Stimulated activated CD8-positive, alpha-beta memory T cell treated with anti-CD3 and anti-CD28 coated beads, Interleukin-7, amount 100 ng/mL, for 4 hours (primary cell): ENCODE measurements at places on chromosomes 1 and 21.

- no peak for DNase-seq
Measured at GRCh38 chr1:34156739-34157138, 8.3 kb downstream of the CSMD2 start.

DNA sequence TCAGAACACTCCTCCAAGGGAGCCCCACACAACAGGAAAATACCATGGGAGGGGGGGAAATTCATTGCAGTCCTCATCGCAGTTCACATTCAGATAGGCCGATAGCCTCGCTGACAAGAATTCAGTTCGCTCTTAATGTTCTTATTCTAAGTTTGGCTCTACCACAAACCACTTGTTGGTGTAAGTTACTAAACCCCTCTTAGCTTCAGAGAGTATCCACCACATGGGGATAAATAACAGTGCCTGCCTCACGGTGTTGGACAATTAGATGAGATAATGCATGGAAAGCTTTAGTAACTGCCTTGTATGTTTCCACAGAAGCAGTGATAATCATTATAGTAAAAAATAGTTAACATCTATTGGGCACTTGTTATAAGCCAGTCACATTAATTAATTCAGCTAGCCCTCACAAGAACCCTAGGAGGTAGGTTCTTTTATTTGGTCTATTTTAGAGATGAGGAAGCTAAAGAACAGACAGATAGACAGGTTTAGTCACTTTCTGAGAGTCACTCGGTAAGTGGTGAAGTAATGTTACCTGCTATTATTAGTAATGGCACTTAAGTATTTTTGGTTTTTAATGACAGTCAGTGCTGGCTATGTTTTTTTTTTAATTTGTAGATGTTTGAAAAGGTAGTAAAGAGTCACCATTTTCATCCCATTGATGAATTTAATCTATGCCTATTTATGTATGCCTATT lies 10.1 kb downstream of the VAV3 start:
- no peak for DNase-seq

DNA sequence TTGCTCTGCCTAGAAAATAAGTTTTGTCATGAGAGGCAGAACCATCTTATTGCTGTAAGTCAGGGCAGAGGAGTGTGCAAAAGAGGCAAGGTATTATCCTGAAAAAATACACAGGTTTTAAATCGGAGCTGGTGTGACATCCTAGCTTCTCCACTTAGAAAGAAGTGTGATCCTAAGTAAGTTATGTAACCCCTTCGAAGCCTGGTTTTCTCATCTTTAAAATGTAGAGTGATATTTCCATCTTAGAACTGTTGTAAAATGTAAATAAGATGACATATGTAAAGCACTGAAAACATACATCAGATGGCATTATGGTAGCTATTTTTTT lies 65.1 kb downstream of the IER5 start:
- DNase-seq = no peak

DNA sequence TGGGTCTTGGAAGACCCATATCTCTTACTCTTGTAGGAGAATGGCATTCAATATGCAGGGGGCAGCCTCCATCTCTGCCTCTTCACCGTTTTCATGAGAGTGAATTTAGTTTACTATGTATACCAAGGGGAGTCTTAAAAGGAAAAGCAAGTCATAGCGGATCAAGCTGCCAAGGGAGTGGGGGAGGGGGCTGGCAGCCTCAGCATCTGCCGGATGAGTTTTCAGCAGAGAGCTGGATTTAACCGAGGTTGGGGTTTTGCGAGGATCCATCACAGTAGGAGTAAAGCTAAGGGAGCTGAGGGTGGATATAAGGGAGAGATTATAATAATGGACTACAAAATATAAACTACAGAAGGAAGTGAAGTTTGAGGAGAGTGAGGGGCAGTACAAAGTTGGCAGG lies 9.9 kb downstream of the CD160 start:
- no peak for DNase-seq

GRCh38 chr1:111192074-111192473 lies 8.4 kb downstream of the DENND2D start:
- DNase-seq = no peak

- no peak for DNase-seq
Measured at GRCh38 chr1:83418558-83418957, 580.4 kb downstream of the TTLL7 start.

- no peak for DNase-seq
Measured at GRCh38 chr1:62335656-62336055, 16.4 kb upstream of the KANK4 start.

DNA sequence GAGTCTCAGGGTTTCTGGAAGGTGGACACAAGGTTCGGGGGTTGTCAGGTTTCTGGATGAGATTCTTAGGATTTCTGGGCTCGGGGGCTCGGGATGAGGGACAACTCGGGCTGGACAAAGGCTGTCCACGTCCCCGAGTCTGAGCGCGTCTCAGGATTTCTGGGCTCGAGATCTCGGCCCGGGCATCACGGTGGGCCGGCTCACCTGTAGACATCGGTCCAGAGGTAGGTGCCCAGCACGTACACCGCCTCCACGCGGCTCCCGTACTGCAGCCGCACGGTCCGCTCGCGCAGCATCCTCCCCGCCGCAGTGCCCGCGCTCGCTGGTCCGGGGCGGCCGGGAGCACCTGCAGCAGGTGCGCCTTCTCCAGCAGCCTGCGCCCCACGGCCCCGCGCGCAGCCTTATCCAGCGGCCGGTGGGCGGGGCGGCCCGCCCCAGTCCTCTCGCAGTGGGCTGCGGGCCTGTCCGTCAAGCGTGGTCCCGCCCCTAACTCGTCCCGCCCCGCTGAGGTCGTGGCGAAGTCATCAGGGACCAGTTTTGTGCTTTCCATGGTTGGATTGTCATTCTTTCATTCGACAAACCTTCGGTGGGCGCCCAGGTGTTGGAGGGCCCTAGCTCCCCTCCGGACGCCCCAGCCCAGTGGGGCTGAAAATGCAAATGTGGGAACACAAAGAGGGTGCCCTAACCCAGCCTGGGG lies at the start of gene PADI2:
TSS of gene PADI2 (minus strand) at position 376 of the 697 bp plus-strand sequence. CDS start at position 296, 80 bp downstream.
- DNase-seq = peak; percentile 26

DNA sequence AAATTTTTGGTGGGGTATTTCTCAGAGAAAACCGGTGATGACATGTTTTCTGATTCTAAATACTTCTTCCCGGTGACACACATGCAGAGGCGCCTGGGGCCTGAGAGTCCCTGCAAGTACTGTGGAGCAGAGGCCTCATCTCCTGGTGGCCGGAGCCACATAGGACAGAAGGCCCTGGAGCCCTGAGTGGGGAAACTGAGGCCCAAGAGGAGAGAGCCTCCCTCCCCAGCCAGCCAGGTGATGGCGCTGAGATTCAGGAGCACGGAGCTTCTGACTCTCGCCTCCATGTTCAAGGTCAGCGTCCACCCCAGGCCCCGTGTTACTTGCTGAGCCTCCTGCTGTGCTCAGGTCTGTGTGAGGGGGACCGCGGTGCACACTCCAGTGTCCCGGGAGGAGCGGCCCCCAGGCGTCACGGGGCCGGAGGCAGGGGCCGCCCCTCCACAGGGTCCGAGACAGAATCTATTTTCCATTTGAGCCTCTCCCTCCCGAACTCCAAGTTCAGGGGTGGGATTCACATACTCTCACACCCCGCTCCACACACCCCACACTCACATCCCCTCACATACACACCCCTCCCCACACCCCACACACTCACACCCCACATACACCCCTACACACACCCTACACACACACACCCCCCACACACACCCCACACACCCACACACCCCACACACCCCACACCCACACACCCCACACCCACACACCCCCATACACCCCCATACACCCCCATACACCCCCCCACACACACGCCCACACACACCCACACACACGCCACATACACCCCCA lies 43.8 kb downstream of the SLX9 start:
- no peak for DNase-seq

- DNase-seq = no peak
Measured at GRCh38 chr1:230816018-230816417, 52.3 kb downstream of the C1orf198 start.

GRCh38 chr1:33441088-33441745 lies 10.3 kb upstream of the PHC2 start:
- DNase-seq = no peak

DNA sequence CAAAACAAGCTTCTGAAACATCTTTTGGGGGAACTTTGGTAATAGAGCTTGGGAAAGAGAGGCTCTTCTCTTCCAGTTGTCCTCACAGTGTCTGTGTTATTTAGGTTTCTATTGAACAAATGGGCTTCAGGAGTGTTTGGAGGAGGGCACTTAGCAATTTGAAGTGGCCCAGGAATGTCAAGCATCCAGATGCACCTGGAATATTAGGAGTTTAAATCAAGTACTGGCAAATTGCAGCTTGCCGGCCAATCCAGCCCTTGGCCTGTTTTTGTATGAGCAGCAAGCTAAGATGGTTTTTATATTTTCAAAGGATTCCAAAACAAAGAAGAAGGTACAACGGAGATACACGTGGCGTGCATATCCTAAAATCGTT lies 94.7 kb downstream of the CCDC185 start:
- no peak for DNase-seq

DNA sequence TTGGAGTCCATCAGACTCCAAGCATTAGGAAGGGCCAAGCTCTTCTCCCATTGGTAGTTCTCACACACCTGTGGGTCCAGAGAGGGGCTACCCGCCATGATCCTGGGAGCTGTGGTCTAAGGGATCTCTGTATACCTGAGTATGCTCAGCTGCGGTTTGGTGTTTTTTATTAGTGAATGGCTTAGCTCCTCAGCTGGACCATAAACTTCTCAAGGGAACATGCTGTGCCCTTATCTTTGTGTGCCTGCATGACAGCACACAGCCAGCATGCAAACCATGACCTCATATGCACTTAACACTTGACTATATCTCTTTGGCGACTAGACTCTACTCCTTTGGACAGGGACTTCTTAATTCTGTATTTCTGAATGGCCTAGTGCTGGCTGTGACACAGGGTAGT lies 94.5 kb downstream of the CD58 start:
- DNase-seq = no peak

DNA sequence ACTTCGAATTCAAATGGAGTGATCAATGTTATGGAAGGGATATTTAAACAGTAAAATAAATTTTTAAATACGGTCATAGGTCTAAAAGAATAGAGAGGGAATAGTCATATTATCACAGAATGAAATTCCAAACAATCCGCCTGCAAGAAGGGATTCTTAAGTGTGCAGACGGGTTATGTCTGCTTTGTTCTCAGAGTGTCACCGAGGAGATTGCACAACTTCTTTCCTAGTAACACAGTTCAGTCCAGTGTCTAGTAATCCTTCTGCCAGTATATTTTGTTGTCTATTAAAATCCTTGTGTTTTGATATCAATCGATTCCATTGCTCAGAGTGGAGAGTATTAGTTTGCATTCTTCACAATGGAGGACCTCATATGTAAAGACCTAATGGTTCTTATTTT lies 48.4 kb downstream of the LRRC53 start:
- no peak for DNase-seq

DNA sequence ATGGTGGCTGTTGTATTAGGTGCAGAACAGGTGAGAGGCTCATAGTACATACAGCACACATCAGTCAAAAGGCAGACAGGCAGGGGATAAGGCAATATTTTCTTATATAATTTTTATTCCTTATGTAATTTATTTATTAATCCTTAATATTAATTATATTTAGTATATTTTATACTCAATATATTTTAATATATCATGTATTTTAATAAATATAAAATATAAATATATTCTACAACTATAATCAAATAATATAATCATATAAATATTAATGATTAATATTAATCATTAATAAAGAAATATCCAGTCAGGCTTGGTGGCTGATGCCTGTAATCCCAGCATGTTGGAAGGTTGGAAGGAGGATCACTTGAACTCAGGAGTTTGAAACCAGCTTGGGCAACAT lies 17.7 kb upstream of the ACBD3 start:
- DNase-seq = no peak

GRCh38 chr1:235409042-235409820 lies 42.0 kb downstream of the TBCE start:
- no peak for DNase-seq

GRCh38 chr1:20574686-20575540 lies 14.0 kb upstream of the CDA start:
- peak; percentile 32 for DNase-seq

GRCh38 chr1:232517204-232517603 lies 112.7 kb downstream of the SIPA1L2 start:
- DNase-seq = no peak

- no peak for DNase-seq
Measured at GRCh38 chr1:196372896-196373536, 235.2 kb downstream of the KCNT2 start.

- no peak for DNase-seq
Measured at GRCh38 chr1:217564833-217565232, 66.1 kb downstream of the GPATCH2 start.

- DNase-seq = no peak
Measured at GRCh38 chr1:177959811-177960515, 9.9 kb downstream of the SEC16B start.

- no peak for DNase-seq
Measured at GRCh38 chr21:15219039-15219438, 154.2 kb upstream of the NRIP1 start.

DNA sequence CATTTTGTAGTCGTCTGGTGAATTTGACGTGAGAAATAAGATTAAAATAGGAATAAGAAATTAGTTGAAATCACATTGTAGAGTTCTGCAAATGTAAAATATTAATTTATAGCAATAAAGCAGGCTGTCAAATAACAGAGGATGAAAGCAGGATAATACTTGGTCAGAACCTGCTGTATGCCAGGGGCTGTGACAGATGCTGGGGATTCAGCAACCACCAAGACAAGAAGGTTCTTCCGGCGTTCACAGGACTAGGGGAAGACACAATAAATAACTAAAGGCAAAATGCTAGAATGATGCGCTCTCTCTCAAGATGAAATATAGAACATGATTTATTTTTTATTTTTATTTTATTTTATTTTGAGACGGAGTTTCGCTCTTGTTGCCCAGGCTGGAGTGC lies 6.8 kb upstream of the PARK7 start:
- no peak for DNase-seq

GRCh38 chr1:47763591-47764171 lies 233.5 kb downstream of the TRABD2B start:
- no peak for DNase-seq

DNA sequence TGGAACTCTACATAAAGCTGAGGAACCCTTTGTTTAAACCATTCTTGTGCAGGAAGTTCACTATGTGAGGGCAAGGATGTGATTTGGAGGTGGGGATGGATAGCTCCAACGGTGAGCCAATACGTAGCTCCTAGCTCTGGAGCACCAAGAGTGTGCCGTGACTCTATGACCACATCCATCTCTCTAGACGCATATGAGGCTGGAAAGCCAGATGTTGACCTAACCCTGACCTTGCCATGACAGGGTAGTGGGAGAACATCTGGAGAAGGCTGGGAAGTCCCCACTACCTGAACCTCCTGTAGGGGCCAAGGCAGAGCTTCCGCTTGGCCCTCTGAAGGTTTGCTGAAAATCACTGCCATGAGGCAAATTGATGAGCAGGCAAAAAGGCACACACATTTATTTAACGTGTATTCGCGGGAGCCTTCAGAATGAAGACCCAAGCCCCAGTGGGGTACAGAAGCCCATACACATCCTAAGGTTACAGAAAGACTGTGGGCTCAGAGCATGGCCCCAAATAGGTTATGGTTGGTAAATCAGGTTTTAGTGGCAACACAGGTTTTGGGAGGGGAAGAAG lies 43.4 kb downstream of the EIF2D start:
- no peak for DNase-seq
